ENCODE measurements at places on chromosomes 6 and 20. TPM values are rescaled to one million over a fixed set of nuclear protein-coding genes. Genes with fewer than 3 reads are reported as not detected.

The CCDC28A gene
- 9.7 TPM for total RNA-seq

The TNFRSF6B gene
- total RNA-seq: 1.4 TPM

The ABCF1 gene
- 45.9 TPM for total RNA-seq

The PTCRA gene
- not detected for total RNA-seq

The SLC16A10 gene
- 4.8 TPM for total RNA-seq

The PRRT1 gene
- total RNA-seq: 0.77 TPM

The SUMO4 gene
- 0.71 TPM for total RNA-seq

The GJA1 gene
- total RNA-seq: 218 TPM

The FABP7 gene
- total RNA-seq: not detected

The CDC25B gene
- 13.8 TPM for total RNA-seq

DNA sequence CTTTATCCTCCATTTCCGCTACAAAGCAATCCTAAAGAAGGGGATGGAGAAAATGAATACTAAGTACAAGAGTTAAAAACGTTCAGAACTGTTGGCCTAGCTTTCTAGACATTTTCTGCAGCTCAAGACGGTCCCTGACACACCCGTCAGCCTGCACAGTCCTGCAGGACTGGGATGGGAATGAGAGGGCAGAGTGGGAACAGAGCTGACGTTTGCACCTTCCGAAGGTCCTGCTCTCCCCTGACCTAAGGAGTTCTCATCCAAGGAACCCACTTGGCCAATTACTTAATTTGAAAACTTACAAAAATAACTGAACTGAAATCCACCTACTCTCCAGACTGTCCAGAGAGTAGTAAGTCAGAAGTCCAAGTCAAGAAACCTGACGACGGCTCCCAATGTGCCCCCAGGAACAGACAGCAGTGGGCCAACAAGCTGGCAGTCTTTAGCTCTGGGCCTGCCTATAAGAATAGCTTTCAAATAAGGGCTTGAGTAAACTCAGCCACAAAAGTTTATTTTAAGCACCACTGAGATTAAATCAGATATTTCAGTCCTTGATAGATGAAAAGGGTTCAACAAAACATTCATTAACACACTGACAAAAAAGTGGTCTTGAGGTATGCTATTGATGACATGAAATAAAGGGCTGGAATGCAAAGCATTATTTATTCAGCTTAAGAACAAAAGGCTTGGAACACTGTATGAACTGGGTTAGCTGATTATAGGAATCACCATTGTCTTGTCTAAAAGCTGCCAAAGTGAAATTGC is 76.8 kb downstream of the CNKSR3 start:
- DNase-seq: no peak

DNA sequence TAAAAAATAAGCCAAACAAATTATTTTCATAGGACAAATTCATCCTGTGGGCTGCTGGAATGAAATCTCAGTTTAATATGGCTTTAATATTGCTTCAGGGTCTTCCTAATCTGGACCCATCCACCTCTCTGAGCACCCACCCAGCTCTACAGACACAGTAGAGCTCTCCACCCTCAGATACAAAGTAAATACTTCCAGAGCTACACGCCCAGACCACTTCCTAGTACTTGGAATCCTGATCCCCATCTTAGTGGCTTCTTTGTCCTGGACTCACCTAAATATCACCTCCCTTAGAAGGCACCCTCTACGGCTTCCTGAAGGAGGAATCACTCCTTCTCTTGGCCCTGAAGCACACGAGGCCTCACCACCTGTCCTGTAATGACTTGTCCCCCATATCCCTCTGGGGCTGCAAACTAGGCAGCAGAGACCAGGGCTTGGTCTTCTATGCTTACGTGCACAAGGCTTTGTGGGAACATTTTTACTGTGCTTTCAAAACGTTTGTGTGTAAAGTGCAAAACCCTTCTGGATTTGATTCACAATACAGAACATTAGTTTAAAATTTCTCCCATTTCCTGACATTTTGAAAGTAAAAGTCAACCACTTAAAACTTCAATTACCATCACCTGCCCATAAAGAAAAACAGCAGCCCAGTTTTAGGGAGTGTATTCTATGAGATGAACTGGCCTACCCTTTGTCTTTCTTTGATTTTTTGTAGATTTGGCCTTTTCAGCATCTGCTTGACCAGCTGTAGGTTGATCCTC is 2.4 kb downstream of the CTCFL start:
- no peak for DNase-seq

- no peak for DNase-seq
These were observed 192.9 kb upstream of the PREP start for GRCh38 chr6:105595829-105596228.

- no peak for DNase-seq
These were observed 361.2 kb downstream of the RNF144B start for GRCh38 chr6:18748314-18748713.

- DNase-seq: no peak
These were observed 885 bp downstream of the MTCL3 start for GRCh38 chr6:127518191-127518709.

DNA sequence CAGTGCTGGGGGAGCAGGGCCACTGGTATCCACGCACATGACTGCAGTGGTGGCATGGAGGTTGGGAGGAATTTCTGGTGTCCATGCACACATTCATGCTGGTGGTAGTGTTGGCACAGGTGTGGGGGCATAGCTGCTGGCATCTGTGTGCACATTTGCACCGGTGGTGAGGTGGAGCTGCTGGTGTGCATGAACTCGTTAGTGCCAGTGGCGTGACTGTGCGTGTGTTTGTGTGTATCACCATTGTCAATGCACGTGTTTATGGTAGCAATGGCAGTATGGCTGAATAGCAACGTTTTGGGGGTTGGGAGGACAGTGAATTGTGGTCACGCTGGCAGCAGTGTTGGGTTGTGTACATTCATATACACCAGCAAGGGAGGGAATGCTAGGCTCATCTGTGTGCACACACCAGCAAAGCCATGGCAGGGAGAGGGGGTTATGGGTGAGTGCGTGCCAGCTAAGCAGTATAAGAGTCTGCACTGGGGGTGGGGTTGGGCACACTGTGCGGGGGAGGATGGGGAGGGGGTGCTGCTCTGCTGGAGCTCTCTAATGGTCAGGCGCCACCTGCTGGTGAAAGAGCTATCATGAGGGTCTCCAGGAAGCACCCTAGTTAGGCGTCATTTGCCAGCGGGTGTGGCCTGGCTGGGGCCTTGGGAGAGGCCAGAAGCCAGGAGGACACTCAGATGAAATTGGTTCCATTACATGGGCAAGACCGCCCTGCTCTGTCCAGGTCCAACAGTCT is 626.1 kb upstream of the ID4 start:
- DNase-seq: peak; percentile 37

GRCh38 chr20:49701241-49701790 is 12.4 kb downstream of the B4GALT5 start:
- DNase-seq: no peak

GRCh38 chr6:99241905-99242534 is 107.5 kb downstream of the FAXC start:
- DNase-seq: no peak

DNA sequence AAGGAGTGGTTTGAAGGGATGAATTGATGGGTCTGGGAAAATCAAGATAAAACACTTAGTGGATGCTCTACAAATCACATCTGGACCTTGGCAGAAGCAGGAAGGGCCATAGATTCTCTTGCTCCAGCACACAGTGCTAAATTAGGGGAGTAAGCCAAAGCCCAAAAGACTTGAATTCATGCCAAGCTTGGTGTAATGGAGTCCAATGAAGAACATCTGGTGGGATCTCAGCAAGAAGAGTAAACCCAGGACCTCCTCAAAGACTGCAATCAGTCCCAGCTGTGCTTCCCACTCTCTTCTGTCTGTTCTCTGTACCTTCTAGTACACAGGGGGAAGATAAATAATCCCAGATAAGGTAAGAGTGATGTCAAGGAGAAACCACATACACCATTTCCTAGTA is 683.4 kb downstream of the RNF144B start:
- no peak for DNase-seq

- DNase-seq: no peak
These were observed 429.0 kb upstream of the NRSN1 start for GRCh38 chr6:23696992-23697391.

GRCh38 chr6:118735320-118735719 is 83.9 kb upstream of the CEP85L start:
- DNase-seq: no peak

GRCh38 chr6:6686748-6687601 is 98.5 kb downstream of the LY86 start:
- peak; percentile 93 for DNase-seq

- no peak for DNase-seq
These were observed 18.8 kb upstream of the CLPSL2 start for GRCh38 chr6:35757456-35758123.

- no peak for DNase-seq
These were observed 15.3 kb downstream of the TRAF3IP2 start for GRCh38 chr6:111590209-111590980.

GRCh38 chr20:34998331-34998950 is 42.8 kb downstream of the MYH7B start:
- no peak for DNase-seq

DNA sequence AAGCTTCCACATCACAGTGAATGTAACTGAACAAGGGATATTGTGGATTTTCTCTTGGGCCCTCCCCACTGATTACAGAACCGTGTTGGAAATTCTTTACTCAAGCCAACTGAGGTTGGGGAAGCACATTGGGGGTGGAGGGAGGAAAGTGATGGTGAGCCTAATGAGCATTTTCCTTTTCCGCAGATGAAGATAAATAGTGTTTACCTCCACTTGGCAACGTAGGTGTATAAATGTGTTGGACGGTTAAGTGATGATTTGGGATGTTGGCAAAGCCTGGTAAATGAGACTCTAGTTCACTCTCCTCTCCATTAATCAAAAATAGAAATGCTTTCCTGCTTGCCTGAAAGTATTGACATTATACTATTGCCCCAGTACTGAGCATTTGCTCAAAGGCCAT is 27.1 kb upstream of the NRN1 start:
- no peak for DNase-seq

DNA sequence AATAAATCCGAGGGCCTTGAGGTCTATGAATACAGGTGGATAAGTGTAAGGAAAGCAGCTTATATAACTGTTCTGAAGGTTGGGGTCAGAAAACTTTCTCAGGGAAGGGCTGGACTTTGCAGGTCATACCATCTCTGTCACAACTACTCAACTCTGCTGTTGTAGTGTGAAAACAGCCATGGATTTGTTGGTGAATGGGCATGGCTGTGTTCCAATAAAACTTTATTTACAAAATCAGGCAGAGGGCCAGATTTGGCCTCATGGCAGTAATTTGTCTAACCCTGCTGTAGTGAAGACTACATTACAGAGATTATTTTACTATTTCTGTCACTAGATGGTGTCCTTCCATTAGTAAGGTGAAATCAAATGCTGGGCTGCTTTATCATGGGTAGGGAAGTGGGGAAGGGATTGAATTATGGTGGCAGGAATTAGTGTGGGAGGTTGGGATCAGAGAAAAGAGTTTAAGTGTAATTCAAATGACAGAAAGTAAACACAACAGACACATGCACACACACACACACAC is 409.6 kb upstream of the CHD6 start:
- no peak for DNase-seq

DNA sequence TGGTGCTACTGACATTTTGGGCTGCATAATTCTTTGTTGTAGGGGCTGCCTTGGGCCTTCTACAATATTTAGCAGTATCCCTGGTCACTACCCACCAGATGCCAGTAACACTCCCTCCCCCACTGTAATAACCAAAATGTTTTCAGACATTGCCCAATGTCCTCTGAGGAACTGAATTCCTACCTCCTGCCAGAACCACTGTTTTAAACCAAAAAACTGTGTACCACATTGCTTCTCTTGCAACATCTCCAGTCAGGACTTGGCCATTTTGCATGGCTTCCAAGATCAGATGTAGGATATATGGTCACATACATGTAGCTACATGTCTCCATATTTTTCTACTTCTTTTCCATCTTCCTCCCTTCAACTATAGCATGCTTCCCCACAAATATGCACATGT is 97.4 kb upstream of the IFNGR1 start:
- DNase-seq: no peak
